OCI-LY7 (cell line): ENCODE measurements at places on chromosomes 4 and X.
A peak's percentile ranks its signal among the peaks of the same experiment; 100 is the strongest.

DNA sequence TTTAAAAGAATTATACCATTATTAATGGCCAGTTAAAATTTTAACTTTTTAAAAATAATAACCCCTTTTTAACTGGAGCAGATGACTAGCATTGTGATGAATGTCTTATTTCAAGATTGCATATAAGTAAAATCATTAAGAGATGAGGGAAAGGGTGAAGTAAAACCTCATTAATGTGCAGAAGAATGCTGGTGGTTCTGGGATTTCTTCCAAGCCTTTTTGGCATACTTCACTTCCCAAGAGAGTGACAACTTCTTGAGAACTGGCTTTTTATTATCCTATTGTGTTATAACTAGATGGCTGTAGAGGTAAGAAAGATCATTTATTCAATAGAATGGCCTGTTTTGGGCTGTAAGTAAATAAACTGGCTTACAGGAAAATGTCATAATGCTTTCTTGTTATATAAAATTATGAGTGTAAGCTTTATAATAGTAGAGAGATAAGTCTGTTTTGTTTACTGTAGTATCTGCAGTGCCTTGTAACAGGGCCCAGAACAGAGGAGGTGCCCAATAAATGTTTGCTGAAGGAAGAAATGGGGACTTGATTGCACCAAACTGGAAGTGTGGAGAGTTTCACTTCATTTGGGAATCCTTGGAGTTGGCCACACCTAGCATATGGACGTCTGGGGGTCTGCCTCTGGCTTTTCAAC lies 242.9 kb upstream of the PITX2 start:
- no peak for DNase-seq

DNA sequence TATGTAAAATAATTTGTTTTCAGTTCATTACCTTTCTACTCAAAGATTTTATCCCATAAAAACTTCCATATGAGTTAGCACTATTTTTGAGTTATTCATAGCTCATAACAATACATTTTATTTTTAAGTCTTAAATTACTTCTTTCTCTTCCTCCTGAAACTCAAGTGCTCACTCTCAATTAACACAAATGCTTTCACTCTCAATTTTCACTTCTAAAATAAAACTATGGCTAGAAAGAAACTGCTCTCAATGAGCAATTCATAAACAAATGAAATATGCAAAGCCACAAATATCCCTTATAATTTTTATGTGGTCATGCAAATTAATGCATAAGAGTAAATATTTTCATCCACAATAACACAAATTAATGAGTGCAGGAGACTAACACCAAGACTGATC lies 38.8 kb downstream of the MAML3 start:
- no peak for DNase-seq

- no peak for DNase-seq
Measured at GRCh38 chrX:130840345-130840744, 62.7 kb downstream of the ENOX2 start.

DNA sequence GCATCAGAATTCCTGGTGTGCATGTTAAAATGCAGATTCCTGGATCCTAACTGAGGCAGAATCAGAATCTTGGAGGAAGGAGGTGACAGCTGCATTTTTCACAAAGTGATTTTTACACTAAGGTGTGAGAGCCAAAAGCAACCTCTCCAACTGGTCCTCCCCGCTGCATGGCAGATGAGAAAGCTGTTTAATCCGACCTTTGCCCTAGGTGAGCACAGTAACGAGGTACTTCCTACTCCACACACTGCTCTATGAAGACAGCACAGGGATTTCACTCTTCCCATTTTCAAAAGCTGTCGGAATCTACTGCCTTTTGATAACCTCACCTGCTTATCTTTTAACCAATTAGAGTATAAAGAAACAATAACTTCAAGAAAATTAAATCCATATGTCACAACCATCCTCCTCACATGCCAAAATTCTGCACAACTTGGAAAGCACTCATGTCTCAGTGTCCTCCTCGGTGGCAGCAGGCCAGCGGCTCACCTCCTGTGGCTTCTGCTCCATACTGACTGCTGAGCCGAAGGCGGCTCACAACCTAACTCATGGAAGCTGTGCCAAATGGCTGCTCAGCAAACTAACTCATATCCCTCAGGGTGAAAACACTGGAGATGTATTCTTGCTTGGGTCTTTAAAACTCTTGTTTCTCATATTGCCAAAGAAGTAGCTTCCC lies 3.6 kb downstream of the CASP6 start:
- no peak for DNase-seq

- DNase-seq: no peak
Measured at GRCh38 chrX:134685668-134686067, 27.4 kb upstream of the PLAC1 start.

GRCh38 chr4:127018381-127018780 lies 614.4 kb upstream of the INTU start:
- DNase-seq: no peak

- peak; percentile 31 for DNase-seq
Measured at GRCh38 chr4:55397126-55397436, 1.3 kb downstream of the TMEM165 start.

DNA sequence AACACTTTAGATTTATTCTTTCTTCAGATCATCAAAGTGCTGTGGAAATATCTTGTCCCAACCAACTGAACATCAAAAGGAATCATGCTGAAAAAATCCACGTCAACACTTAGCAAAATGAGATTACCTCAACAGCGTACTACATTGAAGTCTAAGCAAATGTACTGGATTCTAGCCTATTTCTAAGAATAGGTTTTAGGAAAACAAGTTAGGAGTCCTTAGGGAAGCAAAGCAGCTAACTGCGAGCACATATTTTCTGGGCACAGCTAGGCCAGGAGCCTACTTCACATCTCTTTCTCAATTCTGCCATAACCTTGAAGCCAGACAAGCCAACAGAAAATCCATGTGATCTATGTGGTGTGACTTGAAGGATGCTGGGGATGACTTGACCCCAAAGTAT lies 22.2 kb downstream of the KDR start:
- no peak for DNase-seq

DNA sequence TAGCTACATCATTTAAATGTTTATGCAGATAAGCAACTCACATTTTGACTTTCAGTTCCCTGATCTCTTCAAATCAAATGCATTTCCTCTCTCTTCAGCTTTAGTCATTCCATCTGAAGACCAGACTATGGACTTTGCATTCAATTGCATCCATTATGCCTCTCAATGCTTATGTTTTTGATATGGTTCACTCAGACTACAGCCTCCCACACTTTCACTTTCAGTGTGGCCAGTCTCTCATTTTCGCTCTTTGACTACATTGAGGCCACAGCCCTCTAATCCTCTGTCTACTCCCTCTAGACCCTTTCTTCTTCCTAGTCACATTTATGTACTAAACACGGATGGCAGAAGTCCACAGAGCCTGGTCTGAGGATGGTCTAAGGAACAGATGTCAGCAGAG lies 24.5 kb upstream of the VEGFC start:
- DNase-seq: no peak

DNA sequence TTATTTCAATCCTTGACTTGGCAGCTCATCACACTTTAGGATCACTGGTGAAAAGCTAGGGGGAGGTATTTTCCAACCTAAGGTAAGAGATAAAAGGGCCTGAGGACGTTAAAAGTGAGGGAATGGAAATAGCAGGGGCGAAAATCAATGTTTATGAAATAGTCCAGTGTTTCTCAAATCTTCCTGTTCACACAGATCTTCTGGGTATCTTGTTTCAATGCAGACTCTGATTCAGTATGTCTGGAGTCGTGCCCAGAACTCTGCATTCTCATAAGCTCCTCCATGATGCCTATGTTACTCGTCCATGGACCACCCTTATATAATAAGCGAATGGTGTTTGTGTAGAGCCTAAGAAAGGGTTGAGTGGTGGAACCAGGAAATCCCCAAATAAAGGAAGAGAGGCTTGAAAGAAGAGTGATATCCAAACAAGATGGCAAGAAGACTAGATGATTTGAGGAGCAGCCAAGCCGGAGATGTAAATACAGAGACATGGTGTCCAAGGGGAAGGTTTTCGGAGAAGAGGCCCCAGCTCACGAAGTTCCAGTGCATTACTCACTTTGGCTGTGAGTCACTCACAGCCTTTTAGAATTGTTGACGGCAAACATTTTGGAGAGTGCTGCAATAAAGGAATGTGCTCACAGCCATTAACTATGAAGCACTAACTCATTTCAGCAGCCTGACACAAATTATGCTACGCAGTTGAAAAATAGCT lies 215.6 kb upstream of the PPARGC1A start:
- no peak for DNase-seq

DNA sequence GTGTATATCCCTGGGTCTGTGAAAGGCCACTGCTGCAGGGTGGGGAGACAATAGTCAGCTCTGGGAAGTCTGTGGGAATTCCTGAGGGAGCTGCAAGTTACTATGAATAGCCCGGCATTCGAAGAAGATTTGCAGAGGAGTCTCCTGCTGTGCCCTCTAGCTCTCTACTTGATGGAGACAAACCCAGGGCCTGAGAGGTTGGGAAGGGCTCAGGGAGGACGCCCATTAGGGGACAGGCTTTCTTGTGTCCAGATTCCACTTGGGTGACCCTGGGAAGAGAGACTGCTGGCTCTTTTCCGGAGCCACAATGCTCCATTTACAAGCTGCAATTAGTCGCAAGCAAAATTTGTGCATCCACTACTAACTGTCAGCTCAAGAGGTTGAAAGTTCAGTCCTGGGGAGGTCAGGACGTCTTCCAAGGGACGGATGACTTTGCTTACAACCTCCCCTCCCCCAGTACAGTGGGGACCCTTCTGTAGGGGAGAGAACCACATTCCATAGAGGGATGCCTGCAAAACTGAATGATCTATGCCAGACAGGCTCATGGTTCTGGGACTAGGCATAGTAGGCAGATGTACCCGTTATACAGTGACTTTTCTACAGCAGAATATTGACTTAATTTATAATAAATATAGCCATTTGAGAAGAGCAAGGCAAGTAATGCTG lies 48.2 kb upstream of the PHOX2B start:
- no peak for DNase-seq

GRCh38 chr4:24630937-24631336 lies 46.6 kb upstream of the DHX15 start:
- DNase-seq: no peak

- no peak for DNase-seq
Measured at GRCh38 chr4:21083413-21083812, 383.2 kb downstream of the PACRGL start.

DNA sequence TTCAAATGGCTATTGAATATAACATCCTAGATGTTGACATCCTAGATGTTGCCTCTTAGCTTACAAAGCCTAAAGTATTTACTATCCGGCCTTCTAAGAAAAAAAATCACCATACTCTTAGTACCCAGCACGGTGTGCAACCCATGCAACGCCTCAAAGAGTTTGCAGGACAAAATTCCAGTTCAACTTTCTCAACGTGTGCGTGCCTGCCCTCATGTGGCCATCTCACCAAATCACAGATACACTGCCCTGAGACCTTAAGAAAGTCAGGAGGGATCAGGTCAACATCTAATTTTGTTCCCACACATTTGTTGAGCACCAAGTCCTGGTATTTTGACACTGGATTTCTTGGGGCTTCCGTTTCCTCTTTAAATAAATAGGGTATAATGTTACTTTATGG lies 68.3 kb downstream of the CRMP1 start:
- DNase-seq: peak; percentile 8

DNA sequence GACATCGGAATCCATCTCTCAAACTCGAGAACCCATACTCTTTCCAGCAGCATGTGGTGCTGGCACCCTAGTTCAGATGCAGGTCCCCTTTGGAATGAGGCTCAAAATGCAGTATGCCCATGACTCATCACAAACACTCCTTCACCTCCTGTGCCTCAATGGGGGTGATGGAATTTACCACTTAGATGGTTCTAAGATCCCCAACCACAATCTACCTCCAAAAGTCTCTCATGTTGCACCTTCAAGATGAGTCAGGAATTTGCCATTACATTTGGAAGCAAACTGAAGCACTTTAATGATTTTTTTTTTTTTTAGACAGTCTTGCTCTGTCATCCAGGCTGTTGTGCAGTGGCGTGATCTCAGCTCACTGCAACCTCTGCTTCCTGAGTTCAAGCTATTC lies 8.5 kb upstream of the MID1 start:
- DNase-seq: no peak

DNA sequence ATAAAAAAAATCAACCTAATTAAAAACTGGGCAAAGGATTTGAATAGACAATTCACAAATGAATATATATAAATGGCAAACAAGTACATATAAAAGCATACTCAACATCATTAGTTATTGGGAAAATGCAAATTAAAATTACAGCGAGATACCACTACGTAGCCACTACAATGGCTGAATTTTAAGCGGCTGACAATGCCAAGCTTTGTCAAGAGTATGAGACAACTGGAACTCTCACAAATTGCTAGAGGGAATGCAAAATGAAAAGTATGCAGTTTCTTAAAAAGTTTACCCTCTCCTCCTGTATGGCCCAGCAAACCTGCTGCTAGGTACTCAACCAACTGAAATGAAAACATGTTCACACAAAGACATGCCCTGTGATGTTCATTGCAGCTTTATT lies 34.8 kb downstream of the ZFP42 start:
- no peak for DNase-seq

GRCh38 chr4:182141061-182141460 lies 102.1 kb upstream of the TENM3 start:
- DNase-seq: no peak

DNA sequence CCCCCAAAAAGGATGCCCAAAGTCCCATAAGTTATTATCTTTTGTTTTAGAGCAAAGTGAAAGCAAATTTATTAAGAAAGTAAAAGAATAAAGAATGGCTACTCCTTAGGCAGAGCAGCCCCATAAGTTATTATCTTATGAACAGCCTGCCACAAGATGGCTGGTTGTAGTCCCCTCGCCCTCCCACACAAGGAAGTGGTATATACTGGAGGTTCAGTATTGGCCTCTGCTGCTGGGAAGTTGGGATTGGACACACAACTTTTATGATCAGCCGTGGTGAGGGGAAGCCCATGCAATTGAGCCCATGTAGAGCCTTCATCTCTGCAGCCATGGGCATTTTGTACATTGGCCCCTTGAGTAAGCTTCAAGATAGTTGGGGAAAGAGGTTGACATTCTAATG lies 8.0 kb upstream of the SMIM10 start:
- DNase-seq: no peak

GRCh38 chr4:1579001-1579900 lies 104.9 kb downstream of the FAM53A start:
- peak; percentile 61 for DNase-seq

GRCh38 chr4:125244848-125245450 lies 69.8 kb upstream of the FAT4 start:
- no peak for DNase-seq

GRCh38 chr4:147590249-147590920 lies 26.8 kb upstream of the TMEM184C start:
- peak; percentile 45 for DNase-seq

GRCh38 chr4:149370785-149371420 lies 444.7 kb downstream of the IQCM start:
- DNase-seq: peak; percentile 45

DNA sequence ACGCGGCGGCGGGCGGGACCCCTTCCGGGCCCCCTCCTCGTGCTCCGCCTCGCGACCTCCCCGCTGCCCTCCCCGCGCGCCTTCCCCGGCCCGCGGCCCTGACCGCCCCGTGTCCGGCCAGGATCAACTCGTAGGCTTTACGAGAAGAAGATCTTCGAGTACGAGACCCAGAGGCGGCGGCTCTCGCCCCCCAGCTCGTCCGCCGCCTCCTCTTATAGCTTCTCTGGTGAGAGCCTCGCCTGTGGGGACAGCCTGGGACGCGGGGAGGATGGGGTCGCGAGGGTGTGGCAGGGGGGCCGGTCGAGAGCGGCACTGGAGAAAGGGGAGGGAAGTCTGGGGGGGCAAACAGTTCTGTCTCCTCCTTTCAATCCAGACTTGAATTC lies 465 bp downstream of the EMD start:
- DNase-seq: no peak

- no peak for DNase-seq
Measured at GRCh38 chrX:27598312-27598711, 8.2 kb downstream of the DCAF8L2 start.

GRCh38 chr4:153808175-153808574 lies 19.3 kb upstream of the SFRP2 start:
- no peak for DNase-seq
